ENCODE measurements at places on chromosomes 6 and 20. TPM values are rescaled to one million over a fixed set of nuclear protein-coding genes. Genes with fewer than 3 reads are reported as not detected.

TMEM170B gene
- total RNA-seq: 2.6 TPM

OR11A1 gene
- total RNA-seq: not detected

RAET1G gene
- total RNA-seq: not detected

SOBP gene
- total RNA-seq: 2.6 TPM

CDYL gene
- total RNA-seq: 23.6 TPM

DNA sequence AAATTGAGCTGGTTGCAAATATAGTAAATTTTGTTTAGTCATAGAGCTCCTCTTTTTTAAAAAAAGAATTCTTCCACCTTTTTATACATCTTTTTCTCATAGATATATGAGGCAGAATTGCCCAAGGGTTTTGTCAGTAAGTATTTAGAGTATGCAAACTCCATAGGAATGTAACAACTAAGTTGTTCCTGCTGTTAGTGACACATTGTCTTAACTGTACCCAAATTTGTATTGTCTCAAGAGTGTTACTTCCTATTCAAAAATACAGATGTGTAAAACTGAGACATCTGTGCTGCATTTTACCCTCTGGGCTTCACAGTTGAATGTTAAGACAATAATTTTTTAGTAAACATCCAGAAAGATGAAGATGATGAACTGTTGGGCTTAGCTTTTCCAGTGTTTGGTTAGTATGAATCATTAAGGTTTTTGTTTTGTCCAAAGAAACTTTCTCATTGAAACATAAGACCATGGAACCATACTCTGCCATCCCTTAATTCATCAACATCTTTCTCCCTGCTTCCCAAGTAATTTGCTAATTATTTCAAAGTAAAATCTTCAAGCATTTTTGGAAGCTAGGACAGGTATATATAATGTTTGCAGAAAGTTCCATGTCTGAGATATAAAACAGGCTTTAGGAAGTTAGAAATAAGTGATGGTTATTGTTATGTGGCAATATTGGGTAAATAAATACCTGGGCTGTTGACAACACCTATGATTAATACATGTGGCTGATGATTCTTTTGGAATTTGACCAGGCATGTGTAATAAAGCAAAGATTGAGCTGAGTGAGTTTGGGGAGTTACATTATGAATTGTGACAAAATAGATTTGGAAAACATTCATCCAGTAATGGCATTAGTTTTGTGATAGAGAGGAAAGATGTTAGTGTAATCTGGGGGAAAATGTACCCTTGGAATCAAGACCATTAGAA lies 11.2 kb downstream of the OGFRL1 start:
- DNase-seq: no peak

DNA sequence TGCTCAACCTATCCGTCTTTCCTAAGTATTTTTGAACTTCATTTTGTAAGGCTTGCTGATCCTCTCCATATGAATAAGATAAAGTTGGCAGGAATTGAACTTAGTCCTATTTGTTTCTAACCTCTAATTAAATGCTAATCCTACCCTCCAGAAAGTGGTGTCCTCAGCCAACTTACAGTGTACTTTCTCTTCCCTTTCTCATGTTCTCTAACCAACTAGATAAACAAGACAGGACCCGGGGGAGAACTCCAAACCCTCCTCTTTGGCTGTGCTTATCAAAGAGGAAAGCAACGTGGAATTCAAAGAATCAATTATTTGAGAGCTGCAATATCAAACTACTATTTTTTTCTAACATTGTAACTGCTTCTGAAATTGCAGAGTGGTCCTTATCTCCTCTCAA lies 56.5 kb upstream of the NRSN1 start:
- DNase-seq: no peak

- DNase-seq: no peak
Observed at GRCh38 chr20:31836853-31837608, 8.4 kb downstream of the FOXS1 start.
